ENCODE measurements at places on chromosomes 3 and 15.

GRCh38 chr15:39376371-39376909, 204.4 kb upstream of the THBS1 start:
- no peak for DNase-seq

- peak; percentile 35 for DNase-seq
Observed at GRCh38 chr3:79406175-79406574, 361.6 kb downstream of the ROBO1 start.

- no peak for DNase-seq
Observed at GRCh38 chr3:114829783-114830182, 317.3 kb downstream of the ZBTB20 start.

DNA sequence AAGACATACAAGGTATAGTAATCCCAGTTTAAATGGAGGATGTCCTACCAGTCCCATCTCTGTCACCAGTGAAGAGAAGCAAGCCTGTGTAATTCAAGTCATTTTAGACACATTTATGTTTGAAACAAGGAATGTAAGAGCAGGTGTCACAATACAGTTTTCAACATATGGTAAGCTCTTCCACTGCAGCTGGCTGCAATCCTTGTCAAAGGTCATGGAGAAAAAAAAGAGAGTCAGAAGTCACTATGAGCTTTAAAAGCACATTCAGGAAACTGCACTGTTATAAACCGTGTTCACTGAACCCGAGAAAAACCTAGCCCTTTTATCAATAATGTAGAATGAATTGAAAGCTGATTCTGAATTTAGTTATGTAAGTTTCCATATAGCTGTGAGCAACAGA, 206.4 kb downstream of the NAALADL2 start:
- no peak for DNase-seq

Measured in H9 (cell line).